ENCODE measurements at places on chromosomes 6 and 20. TPM values are rescaled to one million over a fixed set of nuclear protein-coding genes. Genes with fewer than 3 reads are reported as not detected.
A peak's percentile ranks its signal among the peaks of the same experiment; 100 is the strongest.

The HRH3 gene
- total RNA-seq = not detected

The RFX6 gene
- total RNA-seq = not detected

The CAGE1 gene
- not detected for total RNA-seq

The FAM162B gene
- total RNA-seq = 9.5 TPM

The NOTCH4 gene
- total RNA-seq = 37.9 TPM

- no peaks in the 10 kb centered on the region for H3K27me3 ChIP-seq
- peak overlapping the region; percentile 62 for H3K27ac ChIP-seq
- peak; percentile 72 for DNase-seq
- no peak overlapping the region for H3K4me3 ChIP-seq
- H3K36me3 ChIP-seq = no peaks in the 10 kb centered on the region
Measured at GRCh38 chr6:82415820-82416219, 52.2 kb downstream of the TPBG start.

GRCh38 chr6:136893187-136893586 is 28.9 kb upstream of the SLC35D3 start:
- H3K36me3 ChIP-seq = peaks cover under 1% of the 10 kb centered on the region
- no peak for DNase-seq
- H3K27me3 ChIP-seq = no peaks in the 10 kb centered on the region
- no peak overlapping the region for H3K27ac ChIP-seq
- H3K4me3 ChIP-seq = no peak overlapping the region

GRCh38 chr6:36713846-36714245 is 16.2 kb downstream of the RAB44 start:
- no peak overlapping the region for H3K27ac ChIP-seq
- H3K27me3 ChIP-seq = no peaks in the 10 kb centered on the region
- no peak overlapping the region for H3K4me3 ChIP-seq
- H3K4me1 ChIP-seq = no peaks in the 10 kb centered on the region
- DNase-seq = no peak

DNA sequence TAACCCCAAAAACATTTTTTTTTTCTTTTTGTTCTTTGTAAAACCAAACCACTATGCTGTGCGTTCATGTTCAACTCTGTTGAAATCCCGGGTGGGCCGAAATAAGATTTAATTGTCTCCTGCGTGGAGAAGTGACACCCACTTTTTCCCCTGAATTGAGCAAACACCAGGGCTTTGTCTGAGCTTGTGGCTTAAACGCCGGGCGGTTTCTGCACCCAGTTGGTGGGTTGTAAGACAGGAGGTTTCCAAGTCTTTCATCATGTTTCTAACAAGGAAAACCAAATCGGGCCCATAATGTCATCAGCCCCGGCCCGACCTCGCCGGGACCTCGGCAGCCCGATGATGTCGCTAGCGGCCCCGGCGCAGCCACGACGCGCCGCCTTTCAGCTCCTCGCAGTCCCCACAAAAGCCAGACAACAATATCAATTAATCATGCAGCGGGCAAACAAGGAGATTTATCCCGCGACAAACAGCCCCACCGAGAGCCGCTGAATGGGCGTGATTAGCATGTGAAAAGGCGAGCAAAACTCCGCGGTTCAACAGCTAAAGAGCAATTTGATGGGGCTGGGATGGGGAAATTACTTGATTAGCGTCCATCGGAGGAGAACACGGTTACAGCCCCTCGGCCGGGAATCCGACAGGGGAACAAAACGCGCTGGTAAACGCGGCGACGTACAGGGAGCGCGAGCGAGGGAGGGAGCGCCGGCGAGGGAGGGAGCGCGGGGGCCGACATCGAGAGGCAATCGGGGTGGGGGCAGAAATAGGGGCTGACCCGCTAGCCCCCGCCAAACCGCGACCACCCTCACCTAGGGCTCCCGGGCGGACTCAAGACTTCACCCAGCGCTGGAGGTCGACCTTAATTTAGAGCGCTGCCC is 5.3 kb downstream of the LINC00237 start:
- H3K36me3 ChIP-seq = no peaks in the 10 kb centered on the region
- peaks cover 45% of the 10 kb centered on the region for H3K4me1 ChIP-seq

GRCh38 chr6:18254793-18255192 is 9.5 kb downstream of the DEK start:
- no peak overlapping the region for H3K4me3 ChIP-seq
- no peaks in the 10 kb centered on the region for H3K27me3 ChIP-seq
- no peak for DNase-seq
- H3K36me3 ChIP-seq = peaks cover 18% of the 10 kb centered on the region
- H3K4me1 ChIP-seq = peaks cover 16% of the 10 kb centered on the region

- DNase-seq = no peak
- H3K27me3 ChIP-seq = no peaks in the 10 kb centered on the region
- no peaks in the 10 kb centered on the region for H3K36me3 ChIP-seq
- H3K4me1 ChIP-seq = peaks cover 33% of the 10 kb centered on the region
Measured at GRCh38 chr20:5836569-5836968, 86.4 kb downstream of the SHLD1 start.

GRCh38 chr6:130035211-130035610 is 16.8 kb downstream of the L3MBTL3 start:
- no peak for DNase-seq
- H3K36me3 ChIP-seq = no peaks in the 10 kb centered on the region
- no peak overlapping the region for H3K27ac ChIP-seq
- no peak overlapping the region for H3K4me3 ChIP-seq

DNA sequence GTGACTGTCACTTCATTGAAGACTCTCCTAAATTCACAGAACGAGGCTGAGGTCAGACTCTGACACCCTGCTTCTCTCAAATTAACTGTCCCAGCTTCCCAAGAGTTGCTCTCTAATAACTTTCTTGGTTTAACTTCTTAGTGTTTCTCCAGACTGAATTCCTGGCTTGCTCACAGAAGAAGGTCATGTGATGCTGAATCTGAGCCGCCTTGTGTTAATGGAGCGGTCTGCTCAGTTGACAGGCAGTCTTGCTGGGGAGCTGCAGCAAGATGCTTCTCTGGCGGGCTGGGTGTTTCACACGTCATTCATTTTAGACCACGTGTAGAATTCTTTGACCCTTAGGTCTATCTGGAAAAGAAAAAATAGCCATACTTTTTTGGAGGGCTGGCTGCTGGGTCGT is 107.3 kb downstream of the FOXO3 start:
- H3K27me3 ChIP-seq = no peaks in the 10 kb centered on the region
- no peak overlapping the region for H3K4me3 ChIP-seq
- peaks cover 61% of the 10 kb centered on the region for H3K4me1 ChIP-seq
- H3K36me3 ChIP-seq = peaks cover 14% of the 10 kb centered on the region
- peak; percentile 55 for DNase-seq

- no peak overlapping the region for H3K4me3 ChIP-seq
- DNase-seq = no peak
- no peaks in the 10 kb centered on the region for H3K36me3 ChIP-seq
Measured at GRCh38 chr6:90399970-90400369, 103.3 kb upstream of the BACH2 start.

- H3K27me3 ChIP-seq = no peaks in the 10 kb centered on the region
- H3K36me3 ChIP-seq = no peaks in the 10 kb centered on the region
- no peak overlapping the region for H3K27ac ChIP-seq
- no peaks in the 10 kb centered on the region for H3K4me1 ChIP-seq
- DNase-seq = no peak
Measured at GRCh38 chr20:11979306-11979990, 61.8 kb downstream of the BTBD3 start.

- H3K4me1 ChIP-seq = no peaks in the 10 kb centered on the region
- no peak overlapping the region for H3K4me3 ChIP-seq
- DNase-seq = no peak
- no peak overlapping the region for H3K27ac ChIP-seq
Measured at GRCh38 chr6:130537447-130537846, 171.6 kb downstream of the TMEM200A start.

DNA sequence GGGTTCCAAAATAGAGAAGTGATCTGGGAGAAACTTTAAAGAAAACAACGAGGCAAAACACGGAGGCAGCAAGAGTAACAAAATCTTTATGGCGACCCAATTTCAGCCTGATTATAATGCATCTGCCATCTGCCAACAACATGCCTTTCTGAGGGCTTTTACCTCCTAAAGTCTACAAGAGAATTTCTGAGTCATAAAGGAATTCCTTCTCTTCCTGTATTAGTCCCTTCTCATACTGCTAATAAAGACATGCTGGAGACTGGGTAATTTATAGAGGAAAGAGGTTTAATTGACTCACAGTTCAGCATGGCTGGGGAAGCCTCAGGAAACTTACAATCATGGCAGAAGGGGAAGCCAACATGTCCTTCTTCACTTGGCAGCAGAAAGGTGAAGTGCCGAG is 226.6 kb downstream of the HACE1 start:
- H3K27me3 ChIP-seq = no peaks in the 10 kb centered on the region
- H3K36me3 ChIP-seq = no peaks in the 10 kb centered on the region
- H3K27ac ChIP-seq = no peak overlapping the region
- DNase-seq = no peak
- H3K4me3 ChIP-seq = no peak overlapping the region

DNA sequence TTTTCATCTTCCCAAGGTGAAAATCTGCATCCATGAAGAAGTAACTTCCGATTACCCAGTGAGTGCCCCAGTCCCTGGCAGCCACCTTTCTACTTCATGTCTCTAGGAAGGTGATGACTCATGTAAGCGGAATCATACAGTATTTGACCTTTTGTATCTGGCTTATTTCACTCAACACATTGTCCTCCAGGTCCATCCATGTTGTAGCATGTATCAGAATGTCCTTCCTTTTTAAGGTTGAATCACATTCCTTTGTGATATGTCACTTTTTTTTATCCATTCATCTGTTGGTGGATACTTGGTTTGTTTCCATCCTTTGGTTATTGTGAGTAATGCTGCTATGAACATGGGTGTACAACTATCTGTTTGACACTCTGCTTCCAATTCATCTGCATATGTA is 176.3 kb upstream of the CDYL start:
- no peak for DNase-seq
- no peak overlapping the region for H3K4me3 ChIP-seq
- no peaks in the 10 kb centered on the region for H3K36me3 ChIP-seq
- no peaks in the 10 kb centered on the region for H3K4me1 ChIP-seq
- H3K27me3 ChIP-seq = no peaks in the 10 kb centered on the region
- H3K27ac ChIP-seq = no peak overlapping the region

DNA sequence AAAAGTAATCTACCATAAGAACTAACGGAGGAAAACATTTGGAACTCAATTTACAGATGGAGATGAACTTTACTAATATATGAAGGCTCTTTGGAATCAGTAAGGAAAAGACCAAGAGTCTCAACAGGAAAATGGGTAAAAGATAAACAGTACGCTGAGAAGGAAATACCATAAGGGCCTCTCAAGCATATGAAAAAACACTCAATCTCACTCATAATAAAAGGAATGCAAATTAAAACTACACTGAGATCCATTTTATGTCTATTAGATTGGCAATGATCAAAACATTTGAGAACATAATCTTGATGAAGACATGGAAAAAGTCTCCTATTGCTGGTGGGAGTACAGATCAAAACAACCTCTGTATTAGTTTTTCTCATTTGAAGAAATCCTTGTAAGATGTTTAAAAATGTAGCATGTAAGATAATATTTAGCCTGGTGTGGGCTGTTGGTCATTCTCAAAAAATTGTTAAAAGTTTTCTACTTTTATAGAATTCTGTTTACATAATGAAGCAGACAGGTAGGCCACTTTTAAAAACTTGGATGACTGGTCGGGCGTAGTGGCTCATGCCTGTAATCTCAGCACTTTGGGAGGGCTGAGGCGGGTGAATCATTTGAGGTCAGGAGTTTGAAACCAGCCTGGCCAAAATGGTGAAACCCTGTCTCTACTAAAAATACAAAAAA is 14.5 kb downstream of the REV3L start:
- peaks cover 12% of the 10 kb centered on the region for H3K4me1 ChIP-seq
- no peaks in the 10 kb centered on the region for H3K27me3 ChIP-seq
- no peaks in the 10 kb centered on the region for H3K36me3 ChIP-seq
- DNase-seq = peak; percentile 23

DNA sequence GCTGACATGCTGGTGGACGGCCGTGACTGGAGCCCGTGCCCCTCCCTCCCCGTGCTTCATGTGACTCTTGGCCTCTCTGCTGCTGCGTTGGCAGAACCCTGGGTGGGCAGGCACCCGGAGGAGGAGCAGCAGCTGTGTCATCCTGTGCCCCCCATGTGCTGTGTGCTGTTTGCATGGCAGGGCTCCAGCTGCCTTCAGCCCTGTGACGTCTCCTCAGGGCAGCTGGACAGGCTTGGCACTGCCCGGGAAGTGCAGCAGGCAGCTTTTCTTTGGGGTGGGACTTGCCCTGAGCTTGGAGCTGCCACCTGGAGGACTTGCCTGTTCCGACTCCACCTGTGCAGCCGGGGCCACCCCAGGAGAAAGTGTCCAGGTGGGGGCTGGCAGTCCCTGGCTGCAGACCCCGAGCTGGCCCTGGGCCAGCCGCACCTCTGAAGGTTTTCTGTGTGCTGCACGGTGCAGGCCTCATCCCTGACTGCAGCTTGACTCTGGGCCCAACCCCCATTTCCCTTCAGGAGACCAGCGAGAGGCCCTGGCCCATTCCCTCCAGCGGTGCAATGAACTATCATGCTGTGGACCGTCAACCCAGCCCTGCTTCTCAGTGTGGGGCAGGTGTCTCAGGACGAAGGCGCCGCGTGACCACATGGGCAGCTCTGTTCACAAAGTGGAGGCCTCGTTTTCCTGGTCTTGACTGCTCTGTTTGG is 8.1 kb downstream of the NPBWR2 start:
- no peaks in the 10 kb centered on the region for H3K36me3 ChIP-seq
- no peak overlapping the region for H3K27ac ChIP-seq
- H3K27me3 ChIP-seq = no peaks in the 10 kb centered on the region

GRCh38 chr20:35108921-35109320 is 16.3 kb upstream of the TRPC4AP start:
- H3K27me3 ChIP-seq = no peaks in the 10 kb centered on the region
- no peak overlapping the region for H3K27ac ChIP-seq
- no peaks in the 10 kb centered on the region for H3K36me3 ChIP-seq

Data from thyroid gland (tissue), 4 donors.